ENCODE measurements at places on chromosomes 2 and 18.

DNA sequence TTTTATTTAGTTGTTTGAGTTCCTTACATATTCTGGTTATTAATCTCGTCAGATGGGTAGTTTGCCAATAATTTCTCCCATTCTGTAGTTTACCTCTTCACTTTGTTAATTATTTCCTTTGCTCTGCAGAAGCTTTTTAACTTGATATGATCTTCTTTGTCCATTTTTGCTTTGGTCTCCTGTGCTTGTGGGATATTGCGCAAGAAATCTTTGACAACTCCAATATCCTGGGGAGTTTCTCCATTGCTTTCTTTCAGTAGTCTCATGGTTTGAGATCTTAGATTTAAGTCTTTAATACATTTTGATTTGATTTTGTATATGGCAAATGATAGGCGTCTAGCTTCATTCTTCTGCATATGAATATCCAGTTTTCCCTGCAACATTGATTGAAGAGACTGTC, 389.2 kb downstream of the LRP1B start:
- DNase-seq = no peak

- DNase-seq = no peak
These were observed 335 bp downstream of the TRAK2 start for GRCh38 chr2:201450954-201451291.

DNA sequence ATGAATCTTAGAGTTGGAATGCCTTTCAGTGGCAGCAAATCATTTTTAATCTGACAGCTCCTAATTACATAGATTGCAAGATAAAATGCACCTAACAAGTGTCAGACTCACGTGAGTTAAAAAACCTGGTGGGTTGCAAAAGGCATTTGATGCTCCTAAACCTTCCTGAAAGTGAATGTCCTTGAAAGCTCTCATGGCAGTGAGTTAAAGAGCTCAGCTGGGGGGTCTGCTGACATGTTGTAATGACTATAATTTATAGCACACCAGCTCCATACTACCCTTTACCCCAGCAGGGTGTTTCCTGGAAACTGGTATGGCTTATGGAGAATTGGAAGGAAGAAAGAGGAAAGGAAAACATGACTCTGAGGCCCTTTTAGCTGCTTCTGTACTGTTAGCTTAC, 91.9 kb upstream of the CAVIN2 start:
- no peak for DNase-seq

DNA sequence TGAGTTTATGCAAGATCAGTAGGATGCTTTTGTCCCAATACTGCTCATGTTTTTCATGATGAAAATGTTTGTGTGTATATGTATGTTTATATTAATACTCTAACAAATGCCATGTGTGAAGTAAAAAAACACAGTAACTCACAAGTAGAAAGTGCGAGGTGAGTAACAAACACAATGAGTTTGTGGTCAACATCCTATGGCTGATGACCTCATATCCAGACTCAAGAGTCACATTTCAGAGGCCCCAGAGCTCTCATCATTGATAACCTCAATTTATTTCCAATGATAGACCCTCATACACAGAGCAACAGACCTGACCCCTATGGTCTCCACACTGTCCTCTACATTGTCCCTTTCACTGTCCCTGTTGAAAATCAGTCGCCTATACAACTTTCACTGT, 34.5 kb downstream of the ZNF519 start:
- DNase-seq = no peak

- no peak for DNase-seq
These were observed 116.6 kb upstream of the EFEMP1 start for GRCh38 chr2:56040189-56040588.

- no peak for DNase-seq
These were observed 88.0 kb downstream of the TEX51 start for GRCh38 chr2:126986631-126987187.
